ENCODE measurements at places on chromosomes 5 and 9.

DNA sequence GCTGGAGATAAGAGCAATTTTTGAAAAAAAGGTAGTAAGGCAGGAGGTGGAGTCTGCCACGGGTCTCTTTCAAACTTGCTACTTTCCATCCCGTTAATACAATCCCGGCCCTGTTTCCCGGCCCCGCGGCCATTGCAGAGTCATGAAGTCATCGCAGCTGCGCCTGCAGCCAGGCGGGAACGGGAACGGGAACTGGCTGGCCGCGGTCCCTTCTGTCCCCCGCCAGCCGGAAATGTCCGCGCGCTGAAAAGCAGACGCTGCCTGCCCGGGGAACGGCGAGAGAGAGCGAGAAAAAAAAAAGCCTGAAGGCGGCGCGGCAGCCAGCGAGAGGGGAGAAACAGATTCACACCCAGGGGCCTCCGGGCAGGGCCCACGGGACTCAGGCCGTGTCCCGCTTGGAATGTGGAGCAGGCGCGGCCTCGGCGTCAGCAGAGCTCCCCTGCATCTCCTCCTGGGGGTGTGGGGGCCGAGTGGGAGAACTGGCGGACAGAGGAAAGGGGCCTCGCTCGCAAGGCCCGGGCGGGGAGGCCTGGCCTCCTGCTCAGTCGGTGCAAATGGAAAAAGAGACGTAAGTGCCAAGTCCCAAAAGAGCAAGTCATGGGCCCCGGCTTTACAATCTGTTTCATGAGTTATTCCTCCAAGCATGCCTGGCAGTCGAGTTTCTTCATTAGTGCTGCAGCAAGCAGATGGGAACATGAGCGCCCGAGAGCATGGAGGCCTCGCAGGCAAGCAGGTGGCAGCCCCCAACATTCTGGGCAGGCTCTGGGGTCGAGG lies 201.2 kb upstream of the GAS1 start:
- DNase-seq: no peak

- DNase-seq: no peak
Measured at GRCh38 chr9:107597743-107598217, 108.2 kb upstream of the KLF4 start.

GRCh38 chr9:19160085-19160484 lies 32.8 kb upstream of the PLIN2 start:
- DNase-seq: no peak

GRCh38 chr5:95081982-95082381 lies 202.9 kb downstream of the MCTP1 start:
- DNase-seq: no peak

DNA sequence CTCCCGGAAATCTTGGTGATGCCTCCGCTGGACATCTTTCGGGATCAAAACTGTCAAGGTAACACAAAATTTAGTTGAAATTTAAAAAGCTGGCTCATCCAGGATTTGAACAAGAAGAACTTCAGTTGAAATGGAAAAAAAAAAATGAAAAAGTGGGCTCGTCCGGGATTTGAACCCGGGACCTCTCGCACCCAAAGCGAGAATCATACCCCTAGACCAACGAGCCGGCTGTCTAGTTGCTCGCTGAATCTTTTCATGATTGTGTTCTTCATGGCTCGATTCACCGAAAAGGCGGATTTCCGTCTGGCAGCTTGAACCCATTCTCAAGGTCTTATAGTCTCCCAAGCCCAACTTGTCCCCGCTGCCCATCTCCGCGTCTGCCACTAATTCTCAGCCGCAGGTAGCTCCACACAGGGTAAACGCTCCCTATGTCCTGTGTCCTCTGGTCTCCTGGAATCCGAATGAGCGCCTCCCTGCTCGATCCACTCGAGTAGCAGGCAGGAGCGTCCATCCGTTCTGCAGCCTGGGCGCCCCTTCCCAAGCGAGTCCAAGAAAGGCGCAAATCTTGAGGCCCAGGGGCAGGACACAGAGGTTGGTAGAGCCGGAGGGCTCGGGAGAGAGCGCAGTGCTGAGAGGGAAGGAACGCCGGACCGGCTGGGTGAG lies 16.2 kb downstream of the TRIM7 start:
- DNase-seq: no peak

GRCh38 chr5:128637031-128637430 lies 99.0 kb upstream of the FBN2 start:
- DNase-seq: no peak

All from NCI-H2227 treated with DMSO at 0.1 percent for 48 hours (cell line).